ENCODE measurements at places on chromosomes 4 and X.

GRCh38 chr4:42442601-42443000 is 45.3 kb downstream of the SHISA3 start:
- DNase-seq, result no peak

GRCh38 chr4:159542296-159542695 is 439.4 kb downstream of the RAPGEF2 start:
- DNase-seq, result no peak

DNA sequence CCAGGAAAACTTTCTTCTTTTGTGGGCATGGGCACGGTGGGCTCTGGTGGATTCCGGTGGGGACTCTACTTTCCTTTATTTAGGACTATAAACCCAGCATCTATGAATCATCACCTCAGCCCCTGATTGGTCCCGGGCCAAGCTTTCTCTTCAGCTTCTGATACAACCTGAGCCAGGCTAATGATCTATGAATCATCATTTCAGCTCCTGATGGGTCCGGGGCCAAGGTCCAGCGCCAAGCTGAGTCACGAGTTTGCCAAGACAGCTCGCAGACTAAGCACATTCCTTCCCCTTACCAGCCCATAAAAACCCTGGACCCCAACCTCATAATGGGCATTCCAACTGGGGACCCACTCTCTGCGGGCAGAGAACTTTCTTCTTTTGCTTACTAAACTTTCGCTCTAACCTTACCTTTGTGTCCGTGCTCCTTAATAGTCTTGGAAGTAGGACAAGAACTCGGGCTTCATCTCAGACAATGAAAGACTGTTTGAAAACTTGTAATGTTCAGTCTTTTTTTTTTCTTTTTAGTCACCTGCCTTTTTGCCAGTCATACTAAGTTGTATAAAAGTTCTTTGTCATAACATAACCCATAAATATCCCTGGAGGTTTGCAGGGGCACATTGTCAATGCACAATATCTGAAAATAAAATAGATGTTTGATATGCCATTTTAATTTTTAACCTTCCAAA is 904.9 kb upstream of the EPHA5 start:
- DNase-seq, result peak; percentile 94

- DNase-seq, result peak; percentile 23
These were observed 43.6 kb downstream of the RTL9 start for GRCh38 chrX:110402091-110402849.

- DNase-seq, result no peak
These were observed 116.2 kb upstream of the KIT start for GRCh38 chr4:54541426-54542118.

DNA sequence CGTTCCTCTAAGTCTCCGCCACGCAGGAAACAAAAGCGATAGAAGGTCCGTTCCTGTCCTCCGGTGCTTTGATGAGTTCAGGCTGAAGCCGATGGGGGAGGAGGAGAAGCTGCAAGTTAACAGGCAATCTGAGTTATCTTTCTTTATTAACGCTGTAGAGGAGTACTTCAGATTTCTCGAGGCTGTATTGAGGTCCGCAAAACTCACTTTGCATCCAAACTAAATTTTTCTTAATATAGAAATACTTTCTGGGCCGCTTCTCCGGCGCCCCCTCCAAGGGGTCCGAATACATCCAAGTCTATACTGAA is 395 bp upstream of the SOWAHB start:
- no peak for DNase-seq

- peak; percentile 100 for DNase-seq
These were observed 3.1 kb upstream of the OCIAD2 start for GRCh38 chr4:48909697-48910096.

- DNase-seq, result no peak
These were observed 379.9 kb upstream of the LCORL start for GRCh38 chr4:18401425-18401824.

DNA sequence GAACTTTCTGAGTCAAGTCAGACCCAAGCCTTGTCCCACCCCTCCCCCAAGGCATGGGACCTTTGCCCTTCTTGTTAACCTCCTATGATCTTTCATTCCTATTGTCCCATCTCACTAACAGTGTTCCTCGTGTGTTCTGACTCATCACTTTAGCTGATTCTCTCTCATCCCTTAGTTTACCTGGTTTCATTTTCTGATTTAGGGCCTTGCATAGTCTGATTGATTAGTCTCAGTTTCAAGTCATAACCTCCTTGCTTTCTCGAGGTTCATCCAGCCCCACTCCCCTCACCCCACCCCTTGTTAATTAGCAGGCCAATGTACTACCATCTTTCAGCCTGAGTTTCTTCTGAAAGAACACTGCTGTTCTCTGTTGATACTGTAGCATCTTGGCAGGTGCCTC is 517.4 kb downstream of the RPA4 start:
- DNase-seq, result no peak

- no peak for DNase-seq
These were observed 33.4 kb upstream of the SFRP2 start for GRCh38 chr4:153822316-153822715.

DNA sequence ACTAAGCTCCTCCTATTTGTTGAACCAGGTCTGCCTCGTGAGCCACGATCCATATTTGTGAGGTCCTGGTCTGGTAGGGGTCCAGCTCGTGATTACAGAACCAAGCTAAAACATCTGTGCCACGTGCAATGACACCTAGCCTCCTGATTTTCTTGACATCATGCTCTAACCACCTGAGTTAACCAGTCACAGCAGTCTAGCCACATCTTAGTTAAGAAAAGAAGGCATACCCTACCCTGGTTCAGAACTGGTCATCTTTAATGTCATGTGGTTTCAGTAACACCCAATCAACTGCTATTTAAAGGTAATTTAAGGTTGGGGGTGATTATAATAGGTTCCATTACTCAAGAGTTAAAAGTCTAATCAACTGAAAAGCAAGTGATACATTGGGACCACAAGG is 28.4 kb downstream of the ARHGEF6 start:
- no peak for DNase-seq

- DNase-seq, result no peak
These were observed 97.6 kb downstream of the RAB28 start for GRCh38 chr4:13386405-13387107.

GRCh38 chrX:154420402-154420756 is 8.1 kb upstream of the ATP6AP1 start:
- no peak for DNase-seq

- no peak for DNase-seq
These were observed 71.4 kb downstream of the RGS12 start for GRCh38 chr4:3364199-3364598.

DNA sequence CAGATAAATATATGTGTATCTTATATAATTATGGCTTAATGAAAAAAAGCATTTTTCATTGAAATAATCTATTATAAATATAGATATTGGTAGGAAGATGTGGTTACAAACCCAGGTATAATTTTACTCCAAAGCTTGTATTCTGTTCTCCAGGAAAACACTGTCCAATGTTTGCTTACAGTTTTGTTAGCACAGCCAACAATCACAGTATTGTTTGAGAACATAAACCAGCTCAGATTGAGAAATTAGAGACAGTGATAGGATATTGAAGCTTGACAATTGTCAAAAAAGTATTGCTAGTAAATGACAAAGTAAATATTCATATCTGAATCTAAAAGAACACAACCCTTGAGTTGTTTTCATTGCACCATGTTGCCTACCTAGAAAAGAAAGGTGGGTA is 228.8 kb downstream of the ADGRL3 start:
- no peak for DNase-seq

GRCh38 chr4:89463341-89463740 is 155.7 kb upstream of the GPRIN3 start:
- no peak for DNase-seq

GRCh38 chr4:8267077-8267476 is 2.5 kb upstream of the HTRA3 start:
- DNase-seq, result peak; percentile 55

Measured in HT1080 (cell line).